ENCODE measurements at places on chromosomes 2 and 18.

- DNase-seq, result no peak
Observed at GRCh38 chr2:101998896-101999789, 7.4 kb downstream of the IL1R2 start.

DNA sequence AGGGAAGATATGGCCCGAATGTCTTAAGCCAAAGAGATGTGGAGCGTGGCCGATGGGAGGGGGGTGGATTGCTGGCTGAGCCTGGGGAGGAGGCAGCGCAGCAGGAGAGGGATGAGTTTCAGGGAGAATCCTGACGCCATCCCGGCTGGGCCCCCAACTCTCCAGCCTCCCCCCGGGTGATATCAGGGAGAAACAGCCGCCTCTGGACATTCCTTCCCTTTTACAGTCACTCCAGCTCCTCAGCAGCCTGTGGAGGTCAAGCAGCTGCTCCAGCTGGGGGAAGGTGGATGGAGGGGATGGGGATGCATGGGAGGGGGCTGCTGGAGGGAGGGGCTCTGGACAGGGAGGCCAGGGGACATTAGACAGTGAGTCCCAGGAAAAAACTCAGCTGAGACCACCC, 9.5 kb upstream of the DES start:
- DNase-seq, result no peak

DNA sequence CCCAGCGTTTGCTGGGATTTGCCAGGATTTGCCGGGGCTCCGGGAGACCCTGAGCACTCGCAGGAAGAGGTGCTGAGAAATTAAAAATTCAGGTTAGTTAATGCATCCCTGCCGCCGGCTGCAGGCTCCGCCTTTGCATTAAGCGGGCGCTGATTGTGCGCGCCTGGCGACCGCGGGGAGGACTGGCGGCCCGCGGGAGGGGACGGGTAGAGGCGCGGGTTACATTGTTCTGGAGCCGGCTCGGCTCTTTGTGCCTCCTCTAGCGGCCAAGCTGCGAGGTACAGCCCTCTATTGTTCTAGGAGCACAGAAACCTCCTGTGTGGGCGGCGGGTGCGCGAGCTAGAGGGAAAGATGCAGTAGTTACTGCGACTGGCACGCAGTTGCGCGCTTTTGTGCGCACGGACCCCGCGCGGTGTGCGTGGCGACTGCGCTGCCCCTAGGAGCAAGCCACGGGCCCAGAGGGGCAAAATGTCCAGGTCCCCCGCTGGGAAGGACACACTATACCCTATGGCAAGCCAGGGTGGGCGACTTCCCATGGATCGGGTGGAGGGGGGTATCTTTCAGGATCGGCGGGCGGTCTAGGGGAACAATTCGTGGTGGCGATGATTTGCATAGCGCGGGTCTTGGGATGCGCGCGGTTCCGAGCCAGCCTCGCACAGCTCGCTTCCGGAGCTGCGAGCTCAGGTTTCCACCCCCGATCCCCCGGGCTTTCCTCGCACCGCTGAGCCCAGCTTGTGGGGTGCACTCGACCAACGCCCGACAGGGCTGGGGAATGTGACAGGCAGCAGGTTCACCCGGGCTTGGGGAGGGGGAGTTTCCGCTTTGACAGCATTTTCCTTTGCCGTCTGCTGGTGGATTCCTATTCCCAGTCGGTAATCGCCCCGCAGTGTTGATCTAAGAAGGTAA, 2.8 kb downstream of the ONECUT2 start:
- no peak for DNase-seq

DNA sequence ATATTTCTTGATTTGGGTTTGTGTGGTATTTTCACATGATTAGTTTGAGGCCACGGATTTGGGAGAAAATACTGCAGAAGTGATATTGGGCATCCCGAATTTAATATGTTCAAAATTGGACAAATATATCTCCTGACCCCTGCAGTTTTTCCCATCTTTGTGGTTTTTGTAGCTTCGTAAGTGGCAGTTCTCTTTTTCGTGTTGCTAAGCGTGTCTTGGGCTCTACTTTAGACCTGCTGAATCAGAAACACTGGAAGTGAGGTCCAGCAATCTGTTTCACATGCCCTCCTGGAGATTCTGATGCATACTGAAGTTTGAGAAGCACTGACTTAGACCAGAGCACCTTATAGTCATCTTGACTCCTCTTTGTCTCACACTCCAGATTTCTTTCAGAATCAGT, 98.3 kb downstream of the EPB41L5 start:
- no peak for DNase-seq

DNA sequence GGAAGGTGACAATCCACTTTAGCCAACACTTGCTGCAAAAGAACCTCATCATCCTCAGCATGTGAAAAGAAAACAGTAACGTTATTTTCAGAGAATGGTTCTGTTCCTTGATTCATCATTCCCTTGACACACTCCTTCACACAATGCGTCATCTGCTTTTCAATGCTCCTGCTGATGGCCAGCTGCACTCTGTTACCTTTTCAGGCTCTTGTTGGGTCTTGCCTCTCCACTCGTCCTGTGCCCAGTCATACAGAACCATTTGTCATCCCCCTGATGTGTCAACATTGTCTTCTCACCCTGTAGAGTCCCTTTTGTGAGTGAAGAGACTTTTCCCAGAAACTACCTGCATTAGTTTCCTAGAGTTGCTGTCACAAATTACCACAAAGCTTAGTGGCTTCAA, 12.2 kb upstream of the DTNA start:
- DNase-seq, result no peak

DNA sequence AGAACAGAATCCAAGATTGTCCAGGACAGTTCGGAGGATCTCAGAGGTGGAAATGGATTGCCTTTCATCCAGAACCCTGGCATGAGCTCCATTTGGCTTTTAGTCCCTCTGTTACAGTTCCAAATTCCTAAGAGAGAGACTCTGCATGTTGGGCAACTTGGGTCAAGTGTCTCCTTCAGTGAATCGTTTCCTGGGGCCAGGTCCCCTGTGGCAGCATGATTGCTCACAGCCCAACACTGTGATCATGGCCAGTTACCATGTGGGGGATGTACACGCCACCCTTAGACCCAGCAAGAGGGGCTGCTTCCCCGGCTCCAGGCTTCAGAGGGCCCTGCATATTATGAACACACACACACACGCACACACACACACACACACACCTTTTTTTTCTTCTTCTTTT, 118.6 kb upstream of the GLI2 start:
- no peak for DNase-seq

DNA sequence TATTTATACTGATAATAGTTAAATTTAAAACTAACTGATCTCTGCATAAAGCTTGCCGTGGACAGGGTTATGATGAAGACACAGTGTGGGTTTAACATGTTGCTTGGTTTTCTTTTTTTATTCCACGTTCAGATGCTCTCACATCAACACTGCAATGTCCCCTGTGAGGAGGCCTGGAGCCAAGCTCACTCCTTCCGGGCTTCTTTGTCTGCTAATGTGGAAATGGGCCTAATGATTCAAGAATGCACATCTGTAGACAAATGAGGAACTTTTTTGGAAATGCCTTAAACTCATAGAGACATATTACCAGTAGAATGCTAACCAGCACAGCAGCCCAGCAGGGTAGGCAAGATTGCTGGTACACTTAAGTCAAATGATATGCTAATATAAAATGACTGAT, 208.0 kb downstream of the GALR1 start:
- no peak for DNase-seq

DNA sequence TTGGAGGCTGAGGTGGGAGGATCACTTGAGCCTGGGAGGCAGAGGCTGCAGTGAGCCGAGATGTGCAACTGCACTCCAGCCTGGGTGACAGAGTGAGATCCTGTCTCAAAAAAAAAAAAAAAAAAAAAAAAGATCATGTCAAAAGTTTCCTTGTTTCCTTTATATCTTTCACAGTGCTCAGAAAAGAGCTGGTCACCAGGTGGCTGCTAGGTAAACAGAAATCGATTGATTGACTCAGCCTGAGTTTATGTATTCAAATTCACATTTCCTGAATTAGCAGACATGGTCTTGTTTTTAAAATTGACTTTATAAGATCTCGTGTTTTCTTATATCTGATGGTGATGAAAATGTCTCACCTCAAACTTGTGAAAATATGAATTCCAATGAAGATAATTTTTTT, 261.8 kb upstream of the FANCL start:
- DNase-seq, result no peak

DNA sequence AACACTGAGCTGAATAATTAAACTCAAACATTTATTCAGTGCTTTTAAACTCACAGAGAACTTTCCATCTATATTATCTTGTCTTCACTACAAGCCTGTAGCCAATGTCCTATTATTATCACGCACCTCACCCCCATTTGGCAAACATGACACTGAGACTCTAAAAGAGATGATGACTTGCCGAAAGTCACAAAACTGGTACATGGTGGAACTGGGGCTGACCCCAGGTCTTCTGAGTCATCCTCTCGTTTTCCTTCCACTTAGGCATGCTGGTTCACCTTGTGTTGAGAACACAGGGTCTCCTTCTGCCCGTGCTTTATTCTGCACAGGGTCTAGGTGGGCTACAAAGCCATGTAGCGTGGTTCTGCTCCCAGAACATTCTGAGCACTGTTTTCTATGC, 230.0 kb upstream of the MGAT5 start:
- no peak for DNase-seq

DNA sequence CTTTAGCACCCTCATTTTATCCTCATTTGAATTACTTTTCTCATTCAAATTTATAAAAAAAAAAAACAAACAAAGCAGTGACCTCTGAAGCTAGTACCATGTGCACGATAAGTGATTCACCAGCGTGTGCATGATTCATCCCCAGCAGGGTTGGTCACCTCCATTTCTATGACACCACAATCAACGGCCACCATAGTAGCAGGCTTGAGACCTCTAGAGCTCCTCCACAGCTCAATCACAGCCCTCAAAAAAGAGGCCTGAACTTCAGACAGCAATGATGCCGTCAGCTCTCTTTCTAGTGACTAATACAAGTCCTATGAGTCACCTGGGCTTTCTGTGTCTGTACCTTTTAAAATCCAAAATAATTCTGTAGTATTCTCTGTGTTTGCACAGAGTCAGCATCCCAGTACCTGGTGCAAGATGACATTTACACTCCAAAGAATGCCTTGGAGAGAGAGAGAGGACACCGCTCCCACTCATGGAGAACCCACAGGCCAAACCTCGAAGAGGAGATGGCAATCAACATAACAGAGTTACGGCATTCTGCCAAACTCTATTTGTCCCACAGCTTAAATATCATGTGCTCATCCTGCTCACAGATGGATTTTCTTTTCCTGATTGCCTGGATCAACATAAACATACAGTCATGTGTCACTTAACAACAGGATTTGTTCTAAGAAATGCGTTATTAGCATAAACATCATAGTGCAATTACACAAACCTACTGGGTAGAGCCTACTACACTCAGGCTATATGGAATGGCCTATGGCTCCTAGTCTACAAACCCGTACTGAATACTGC, 58.7 kb downstream of the L3MBTL4 start:
- DNase-seq, result no peak

- no peak for DNase-seq
Observed at GRCh38 chr2:233221378-233222063, 30.0 kb upstream of the ATG16L1 start.

DNA sequence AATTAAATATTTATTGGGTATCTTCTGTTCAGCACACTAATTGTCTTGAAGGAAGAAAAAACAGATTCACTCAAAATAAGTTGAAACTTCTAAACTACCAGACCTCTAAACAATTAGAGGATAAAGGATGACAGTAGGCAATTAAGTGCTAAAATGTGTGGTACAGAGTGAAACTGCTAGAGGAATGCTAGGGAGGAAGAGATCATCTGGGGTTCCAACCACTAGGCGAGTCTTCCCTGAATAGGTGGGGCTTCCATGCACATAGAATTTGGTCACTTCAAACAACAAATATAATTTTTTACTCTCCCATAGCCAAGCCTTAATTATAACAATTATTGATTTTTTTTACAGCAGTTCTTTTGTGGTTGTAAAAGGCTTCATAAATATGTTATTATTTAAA, 559.0 kb upstream of the ZEB2 start:
- no peak for DNase-seq

- no peak for DNase-seq
Observed at GRCh38 chr2:100526868-100527267, 35.9 kb upstream of the PDCL3 start.

GRCh38 chr18:73697353-73697752, 450.3 kb downstream of the FBXO15 start:
- no peak for DNase-seq

DNA sequence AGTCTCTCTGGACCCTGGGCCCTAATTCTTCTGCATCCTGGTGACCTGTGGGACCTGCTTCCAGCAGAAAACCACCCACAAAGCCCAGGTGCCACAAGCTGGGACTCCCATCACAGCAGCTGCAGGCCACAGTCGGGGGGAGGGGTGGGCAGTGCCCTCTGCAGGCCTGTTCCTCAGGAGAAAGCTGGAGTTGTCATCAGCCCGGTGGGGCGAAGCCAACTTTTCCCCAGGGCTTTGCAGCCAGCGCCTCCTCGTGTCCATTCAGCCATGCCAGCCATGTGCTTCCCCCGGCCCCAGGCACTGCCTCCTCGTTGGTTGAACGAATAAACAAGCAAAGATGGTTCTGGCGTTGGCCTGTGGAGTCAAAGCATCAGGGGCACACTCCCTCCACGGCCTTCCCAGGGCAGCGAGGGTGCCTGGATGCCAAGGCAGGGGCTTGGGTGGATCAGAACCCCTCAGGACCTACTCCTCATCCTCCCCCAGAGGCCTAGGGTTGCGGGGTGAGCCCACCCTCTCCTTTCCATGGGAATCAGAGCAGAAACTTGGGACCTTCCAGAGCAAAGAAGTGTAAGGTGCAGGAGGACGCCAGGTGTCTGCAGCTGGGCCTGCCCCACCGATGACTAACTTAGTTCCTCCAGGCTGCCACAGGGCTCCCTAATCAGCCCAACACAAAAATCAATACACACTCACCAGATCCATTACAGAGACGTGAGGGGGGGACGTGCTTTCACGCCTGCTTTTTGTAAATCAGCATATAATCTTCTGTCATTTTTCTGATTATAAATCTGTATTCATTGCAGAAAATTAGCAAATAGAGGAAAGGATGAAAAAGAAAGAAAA, 75.7 kb upstream of the RAB6C start:
- no peak for DNase-seq

DNA sequence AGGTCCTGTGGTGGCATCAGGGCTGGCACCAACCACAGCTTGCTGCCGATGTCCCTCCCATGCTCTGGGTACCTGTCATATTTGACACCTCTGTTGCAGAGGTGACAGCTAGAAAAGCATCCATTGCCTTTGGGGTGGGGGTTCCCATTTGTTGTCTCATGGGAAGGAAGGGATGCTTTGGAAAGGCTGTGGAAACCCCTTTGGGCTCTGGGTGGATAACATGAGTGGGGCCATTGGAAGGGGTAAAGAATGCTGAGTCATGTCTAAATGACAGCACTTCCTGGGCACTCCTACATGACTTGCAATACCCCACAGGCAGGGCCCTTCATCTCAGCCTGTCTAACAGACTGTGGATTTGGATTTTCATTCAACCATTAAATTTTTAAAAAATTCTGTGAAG, 27.8 kb downstream of the CTIF start:
- DNase-seq, result no peak

GRCh38 chr2:145123606-145124005, 603.7 kb upstream of the ZEB2 start:
- DNase-seq, result no peak

- DNase-seq, result no peak
Observed at GRCh38 chr2:68246396-68246795, 5.9 kb downstream of the PPP3R1 start.
